ENCODE measurements at places on chromosomes 4 and X.

DNA sequence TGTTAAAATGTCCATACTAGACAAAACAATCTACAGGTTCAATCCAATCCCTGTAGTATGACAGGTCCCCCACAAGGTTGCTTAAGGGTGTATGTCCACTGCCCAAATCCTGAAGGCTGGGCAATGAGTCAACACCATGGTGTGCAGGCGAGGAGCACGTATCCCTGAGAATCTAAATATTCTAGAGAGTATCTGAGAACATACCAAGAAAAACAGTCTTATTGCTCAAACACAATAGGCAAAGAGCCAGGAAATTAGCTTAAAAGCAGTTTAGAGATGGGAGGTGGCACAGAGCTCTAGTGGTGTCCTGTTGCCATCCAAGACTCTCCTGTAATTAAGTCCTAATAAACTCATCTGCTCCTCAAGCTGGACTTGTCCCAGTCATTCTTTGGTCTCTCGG lies 37.0 kb downstream of the RCHY1 start:
- no peak for DNase-seq

DNA sequence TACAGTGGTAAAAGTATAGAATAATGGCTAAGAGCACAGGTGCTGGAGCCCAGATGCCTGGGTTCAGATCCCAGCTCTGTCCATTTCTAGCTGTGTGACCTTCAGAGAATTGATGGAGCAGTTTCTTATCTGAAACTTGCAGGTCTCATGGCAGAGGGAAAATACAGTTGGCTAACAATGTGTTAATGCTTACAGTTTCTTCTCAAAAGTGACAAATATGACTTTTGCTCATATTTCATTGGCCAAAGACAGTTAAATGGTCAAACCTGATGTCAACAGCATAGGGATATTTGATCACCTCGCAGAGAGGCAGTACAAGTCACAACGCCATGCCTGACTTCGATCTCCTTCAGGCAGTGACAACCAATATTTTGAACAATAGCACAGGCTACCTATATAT lies 60.2 kb upstream of the LCORL start:
- DNase-seq = no peak

GRCh38 chrX:150704030-150704613 lies 10.9 kb downstream of the MTMR1 start:
- DNase-seq = no peak

GRCh38 chrX:11398785-11399184 lies 105.6 kb downstream of the AMELX start:
- DNase-seq = no peak

DNA sequence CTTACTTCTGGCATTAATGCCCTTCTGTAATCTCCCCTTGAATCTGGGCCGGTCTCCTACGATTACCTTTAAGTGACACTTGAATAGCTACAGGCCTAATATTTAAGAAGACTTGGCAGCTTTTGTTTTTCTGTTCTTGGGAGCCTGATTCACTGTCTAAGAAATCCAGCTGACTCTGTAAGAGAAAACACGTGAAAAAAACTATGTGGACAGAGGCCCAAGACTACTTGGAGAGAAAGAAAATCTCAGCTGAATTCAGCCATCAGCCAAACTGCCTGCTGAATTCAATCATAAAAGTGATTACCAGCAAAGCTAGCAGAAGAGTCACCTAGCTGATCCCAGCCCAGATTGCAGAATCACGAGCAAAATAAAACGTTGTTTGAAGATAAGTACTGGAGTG lies 521.2 kb downstream of the MID1IP1 start:
- no peak for DNase-seq

DNA sequence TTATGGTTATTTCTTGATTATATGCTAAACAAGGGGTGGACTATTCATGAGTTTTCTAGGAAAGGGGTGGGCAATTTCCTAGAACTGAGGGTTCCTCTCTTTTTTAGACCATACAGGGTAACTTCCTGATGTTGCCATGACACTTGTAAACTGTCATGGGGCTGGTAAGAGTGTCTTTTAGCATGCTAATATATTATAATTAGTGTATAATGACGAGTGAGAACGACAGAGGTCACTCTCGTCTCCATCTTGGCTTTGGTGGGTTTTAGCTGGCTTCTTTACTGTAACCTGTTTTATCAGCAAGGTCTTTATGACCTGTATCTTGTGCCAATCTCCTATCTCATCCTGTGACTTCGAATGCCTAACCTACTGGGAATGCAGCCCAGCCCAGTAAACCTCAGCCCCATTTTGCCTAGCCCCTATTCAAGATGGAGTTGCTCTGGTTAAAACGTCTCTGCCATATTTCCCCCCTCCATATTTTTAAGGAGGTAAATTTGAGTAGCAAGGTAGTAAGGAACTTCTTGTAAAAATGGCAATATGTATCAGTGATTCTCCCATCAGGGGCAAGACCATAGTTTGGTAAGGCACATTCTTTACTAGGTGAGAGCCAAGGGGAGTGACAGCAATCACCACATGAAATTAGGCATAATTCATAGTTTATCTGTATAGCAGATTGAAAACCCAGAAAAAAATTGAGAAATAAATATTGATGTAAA lies 2.6 kb downstream of the CXCL2 start:
- no peak for DNase-seq

- no peak for DNase-seq
Observed at GRCh38 chr4:96347582-96347981, 507.7 kb downstream of the PDHA2 start.

DNA sequence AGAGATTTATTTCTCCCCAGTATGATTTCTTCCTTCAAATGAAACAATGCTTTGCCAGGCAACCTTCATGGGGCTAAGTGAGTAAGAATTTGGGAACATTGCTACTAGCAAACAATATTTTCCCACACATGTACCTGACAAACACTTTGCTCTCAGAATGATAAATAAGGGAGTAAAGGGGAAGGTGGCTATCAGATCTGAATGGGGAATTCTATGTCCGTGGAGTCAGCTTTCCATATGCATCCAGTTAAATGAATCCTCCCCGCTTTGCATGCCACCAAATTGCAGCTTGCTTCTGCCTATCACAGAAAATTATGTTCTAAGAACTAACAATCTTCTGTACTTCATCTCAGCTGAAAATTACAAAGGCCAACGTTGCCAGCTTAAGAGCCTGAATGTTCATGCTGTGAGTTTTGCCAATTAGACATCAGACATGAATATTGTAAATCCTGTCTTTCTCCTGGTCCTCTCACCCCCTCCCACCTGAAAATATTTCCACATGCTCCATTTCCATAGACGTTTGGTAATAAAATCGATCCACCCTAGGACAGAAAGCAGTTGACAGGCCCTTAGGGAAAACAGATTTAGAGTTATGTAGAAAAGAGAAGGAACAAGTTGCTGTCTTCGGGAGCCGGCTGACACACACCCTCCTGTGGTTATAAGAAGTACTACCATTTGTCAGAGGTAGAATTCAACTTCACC lies 6.3 kb downstream of the MEPE start:
- DNase-seq = no peak

- no peak for DNase-seq
Observed at GRCh38 chrX:10450229-10450958, 170.0 kb downstream of the MID1 start.

DNA sequence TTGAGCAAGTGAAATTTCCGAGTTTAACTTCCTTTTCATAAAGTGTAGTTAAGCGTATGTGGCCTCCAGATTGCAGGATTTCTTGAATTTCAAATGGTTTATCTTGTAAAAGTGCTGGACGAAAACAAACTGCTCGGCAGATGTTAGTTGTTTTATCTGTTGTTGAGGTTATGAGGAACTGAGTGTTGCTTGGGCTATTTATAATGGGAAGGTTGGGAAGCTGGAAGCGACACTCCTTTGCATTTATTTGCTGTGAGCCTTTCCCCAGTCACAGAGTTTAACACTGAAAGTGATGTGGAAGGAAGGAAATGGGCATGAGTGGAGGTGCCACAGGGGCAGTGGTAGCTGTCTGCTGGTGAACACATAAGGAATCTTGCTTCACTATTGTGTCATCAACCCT lies 284.9 kb downstream of the PCDH7 start:
- DNase-seq = no peak

DNA sequence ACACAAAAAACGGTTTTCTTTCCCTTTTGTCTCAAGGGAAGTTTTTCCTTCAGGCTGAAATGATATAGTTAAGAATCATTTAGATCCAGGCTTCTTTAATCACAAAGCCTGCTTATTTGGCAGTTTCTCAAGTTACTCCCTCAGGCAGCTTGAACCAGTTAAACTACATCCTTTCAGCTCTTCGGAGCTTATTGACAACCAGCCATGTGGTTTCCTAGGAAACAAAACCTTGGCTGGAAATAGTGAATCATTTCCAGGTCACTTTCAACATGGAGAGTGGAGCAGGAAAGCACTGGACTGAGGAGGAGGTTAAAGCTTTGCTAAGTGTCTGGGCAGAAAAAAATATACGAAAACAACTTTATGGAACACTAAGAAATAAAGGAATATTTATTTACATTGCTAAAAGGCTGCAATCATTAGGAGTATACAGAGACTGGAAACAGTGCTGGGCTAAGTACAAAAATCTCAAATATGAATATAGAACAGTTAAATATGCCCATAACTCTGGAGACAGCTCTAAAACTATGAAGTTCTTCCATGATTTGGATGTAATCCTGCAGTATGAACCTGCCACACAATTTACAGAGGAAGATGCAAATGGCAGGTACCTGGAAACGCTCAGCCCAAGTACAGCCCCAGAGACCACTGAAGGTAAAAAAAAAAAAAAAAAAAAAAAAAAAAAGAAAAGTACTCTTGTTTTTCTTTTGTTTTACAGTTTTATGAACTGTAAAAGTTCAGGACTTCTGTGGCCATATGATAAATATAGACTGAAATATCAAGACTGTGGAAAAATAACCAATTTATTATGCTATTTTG lies 23.2 kb upstream of the AASDH start:
- DNase-seq = no peak

Measured in activated CD4-positive, alpha-beta T cell treated with anti-CD3 and anti-CD28 coated beads for 24 hours (primary cell).